Stimulated activated CD4-positive, alpha-beta T cell treated with anti-CD3 and anti-CD28 coated beads, TNF-alpha, amount 100 ng/mL, for 24 hours (primary cell): ENCODE measurements at places on chromosomes 2 and 18.

GRCh38 chr18:55385770-55386169 lies 202.2 kb downstream of the TCF4 start:
- no peak for DNase-seq

DNA sequence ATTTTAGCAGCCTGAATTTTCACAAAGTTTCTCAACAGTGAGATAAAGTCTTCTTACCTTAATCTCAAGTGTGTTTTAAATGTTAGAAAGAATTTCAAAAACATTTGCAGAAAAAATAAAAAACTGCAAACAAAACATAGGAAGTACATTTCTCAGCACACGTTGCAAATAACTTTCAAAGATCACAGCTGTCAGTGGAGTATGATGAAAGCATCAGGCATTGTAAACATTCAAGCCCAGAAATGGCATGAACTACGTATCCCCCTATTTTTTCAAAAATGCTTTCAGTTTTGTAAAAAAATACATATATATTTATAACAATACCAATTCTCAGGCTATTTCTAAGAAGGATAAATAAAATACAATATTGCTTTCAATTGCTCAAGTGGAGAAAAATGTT lies 320.6 kb upstream of the TFPI start:
- no peak for DNase-seq

DNA sequence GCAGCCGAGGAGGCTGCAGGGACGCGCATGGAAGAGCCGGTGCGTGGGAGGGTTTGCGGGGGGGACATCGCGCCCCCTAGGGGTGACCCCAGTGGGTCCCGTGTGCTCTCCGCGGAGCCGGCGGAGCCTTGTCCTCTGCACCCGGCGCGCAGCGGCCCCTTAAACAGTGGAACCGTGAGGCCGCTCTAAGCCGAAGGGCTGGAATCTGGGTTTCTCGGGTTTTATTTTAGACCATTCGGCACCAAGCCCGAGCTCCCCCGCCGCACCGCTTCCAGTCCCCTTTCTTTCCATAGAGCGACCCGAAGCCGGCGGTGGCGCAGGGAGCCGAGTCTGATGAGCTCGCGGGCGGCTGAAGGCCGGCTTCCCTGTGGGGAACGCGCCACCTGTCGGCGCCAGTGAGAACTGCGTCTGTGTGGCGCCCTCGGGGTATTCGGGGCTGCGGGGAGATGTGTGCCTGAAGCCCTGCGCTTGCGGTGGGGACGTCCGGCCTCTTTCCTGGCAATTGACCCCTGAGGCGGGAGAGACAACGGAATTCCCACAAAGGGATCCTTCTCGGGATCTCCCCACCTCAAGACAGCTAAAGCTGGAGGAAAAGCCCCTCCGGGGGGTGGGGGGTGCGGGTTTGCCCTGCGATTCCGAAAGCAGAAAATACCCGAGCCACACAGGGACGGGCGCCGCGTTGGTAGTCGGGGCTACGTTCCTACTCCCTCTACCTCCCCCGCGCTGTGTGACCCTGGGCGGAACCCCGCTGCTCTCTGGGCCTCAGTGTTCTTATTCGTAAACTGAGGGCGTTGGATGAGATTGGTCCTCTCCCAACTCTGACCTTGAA lies 8.2 kb upstream of the EN1 start:
- DNase-seq = peak; percentile 76

- DNase-seq = no peak
Measured at GRCh38 chr2:113672326-113672932, 45.4 kb downstream of the RABL2A start.
